ENCODE measurements at places on chromosomes 4 and X. TPM values are rescaled to one million over a fixed set of nuclear protein-coding genes. Genes with fewer than 3 reads are reported as not detected.

Gene CFI
- 10.8 TPM for total RNA-seq

Gene TXK
- 1.2 TPM for total RNA-seq

Gene PSAPL1
- not detected for total RNA-seq

Gene HTN1
- not detected for total RNA-seq

Gene CT45A5
- not detected for total RNA-seq

Gene SASH3
- total RNA-seq, result 3.8 TPM

Gene TEX11
- not detected for total RNA-seq

Gene FAM241A
- total RNA-seq, result 6.7 TPM

Gene PABPC4L
- 0.89 TPM for total RNA-seq

DNA sequence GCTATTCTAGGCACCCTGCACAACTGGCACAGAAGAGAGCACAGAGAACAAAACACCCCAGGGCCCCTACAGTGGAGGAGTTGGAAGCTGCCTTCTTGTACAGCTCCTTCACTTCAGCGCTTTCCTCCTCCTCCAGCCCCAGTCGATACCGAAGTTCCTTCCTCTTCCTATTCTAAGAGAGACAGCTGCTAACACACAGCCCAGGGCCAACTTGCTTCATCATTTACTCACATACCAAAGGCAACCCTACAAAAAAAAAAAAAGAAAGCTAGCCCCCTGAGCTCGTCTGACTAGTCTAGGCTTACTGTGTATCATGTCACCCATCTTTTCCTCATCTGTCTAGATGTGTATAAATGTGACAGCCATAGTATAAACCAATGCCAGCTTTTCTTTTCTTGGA, 64.5 kb downstream of the MID1 start:
- no peak for DNase-seq

GRCh38 chr4:41747230-41748055, 1.1 kb downstream of the PHOX2B start:
- DNase-seq, result no peak

- DNase-seq, result no peak
Observed at GRCh38 chr4:127656047-127656680, 23.4 kb downstream of the INTU start.

DNA sequence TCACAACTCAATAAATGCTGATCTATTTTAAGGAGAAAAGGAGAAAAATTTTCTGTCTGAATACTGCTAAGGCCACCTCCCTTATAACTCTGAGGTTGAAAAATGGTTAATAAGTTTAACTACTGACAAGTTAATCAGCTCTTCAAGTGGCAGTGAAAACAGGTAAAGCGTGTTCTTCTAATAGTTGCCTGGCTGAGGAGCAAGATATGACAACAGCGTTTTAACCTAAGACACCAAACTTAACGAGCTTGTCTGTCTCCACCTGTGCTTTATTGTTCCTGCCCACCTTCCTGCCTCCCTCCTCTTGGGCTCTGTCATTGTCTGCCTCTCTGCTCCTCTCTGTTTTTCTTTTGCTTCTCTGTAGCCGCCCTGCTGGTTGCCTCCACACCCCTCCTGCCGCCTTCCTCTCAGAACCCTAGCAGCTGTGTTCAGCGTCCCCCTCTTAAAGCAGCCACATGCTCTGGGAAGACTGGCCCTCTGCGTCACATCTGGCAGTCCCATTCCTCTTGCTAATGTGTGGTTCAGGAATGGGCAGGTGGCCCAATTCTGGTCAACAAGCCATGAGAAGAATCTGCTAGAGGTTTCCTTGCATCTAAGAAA, 4.3 kb upstream of the TSPAN5 start:
- no peak for DNase-seq

- DNase-seq, result no peak
Observed at GRCh38 chr4:33161202-33161601, 2441.0 kb downstream of the PCDH7 start.

GRCh38 chrX:112163906-112164305, 81.3 kb upstream of the TRPC5 start:
- DNase-seq, result no peak

DNA sequence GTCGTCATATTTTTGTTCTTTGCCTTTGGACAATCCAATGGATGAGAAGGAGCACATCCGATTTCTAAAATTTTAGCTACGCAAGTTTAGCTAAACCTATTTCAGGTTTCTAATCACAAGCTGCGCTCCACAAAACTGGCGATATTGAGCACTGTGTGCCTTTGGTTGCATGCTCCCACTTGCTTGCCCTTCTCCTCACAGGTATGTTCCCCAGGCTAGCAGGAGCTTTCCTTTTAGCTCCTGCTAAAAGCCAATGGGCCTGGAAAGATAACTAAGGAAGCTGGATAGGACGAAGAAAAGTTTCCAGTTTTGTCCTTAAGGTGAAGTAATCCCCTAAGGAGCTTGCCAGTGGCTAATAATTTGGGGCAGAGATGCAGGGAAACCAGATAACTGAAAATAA, 975.2 kb downstream of the FSTL5 start:
- no peak for DNase-seq

DNA sequence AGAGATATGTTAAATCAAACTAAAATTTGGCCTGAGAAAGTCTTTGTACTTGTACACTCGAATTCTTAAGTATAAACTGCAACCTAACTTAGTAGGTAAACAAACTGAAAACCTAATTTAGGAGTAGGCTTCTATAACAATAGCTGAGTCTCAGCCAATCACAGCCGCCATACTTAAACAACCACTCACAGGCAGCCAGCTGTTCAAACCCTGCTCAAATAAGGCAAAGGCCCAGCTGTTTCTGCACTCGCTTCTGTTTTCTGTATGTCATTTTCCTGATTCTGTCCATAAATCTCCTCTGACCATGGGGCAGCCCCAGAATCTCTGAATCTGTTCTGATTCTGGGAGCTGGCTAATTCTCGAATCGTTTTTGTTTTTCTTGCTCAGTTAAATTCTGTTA, 7.8 kb upstream of the PLS3 start:
- no peak for DNase-seq

DNA sequence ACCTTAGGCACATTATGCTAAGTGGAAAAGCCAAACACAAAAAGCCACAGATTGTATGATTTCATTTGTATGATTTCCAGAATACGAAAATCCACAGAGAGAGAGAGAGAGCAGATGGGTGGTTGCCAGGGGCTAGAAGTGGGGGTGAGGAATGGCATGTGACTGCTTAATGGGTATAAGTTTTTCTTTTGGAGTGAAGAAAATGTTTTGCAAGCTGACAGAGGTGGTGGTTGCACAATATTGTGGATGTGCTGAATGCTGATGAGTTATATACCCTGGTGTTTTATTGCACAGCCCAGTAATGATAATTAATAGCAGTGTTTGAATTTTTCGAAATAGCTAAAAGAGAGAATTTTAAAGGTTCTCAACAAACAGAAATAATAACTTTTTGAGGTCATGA, 386.1 kb upstream of the HS3ST1 start:
- no peak for DNase-seq

DNA sequence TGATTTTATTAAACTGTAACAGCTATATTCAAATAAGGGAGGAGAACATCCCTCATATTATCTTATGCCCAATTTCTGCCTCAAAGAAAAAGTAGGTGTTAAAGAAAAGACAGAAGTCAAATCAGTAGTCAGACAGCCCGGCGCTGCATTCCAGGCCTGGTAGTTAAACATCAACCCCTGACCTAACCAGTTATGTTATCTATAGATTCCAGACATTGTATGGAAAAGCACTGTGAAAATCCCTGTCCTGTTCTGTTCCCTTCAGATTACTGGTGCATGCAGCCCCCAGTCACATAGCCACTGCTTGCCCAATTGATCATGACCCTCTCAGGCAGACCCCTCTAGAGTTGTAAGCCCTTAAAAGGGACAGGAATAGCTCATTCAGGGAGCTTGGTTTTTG, 269.9 kb upstream of the GALNT7 start:
- no peak for DNase-seq

DNA sequence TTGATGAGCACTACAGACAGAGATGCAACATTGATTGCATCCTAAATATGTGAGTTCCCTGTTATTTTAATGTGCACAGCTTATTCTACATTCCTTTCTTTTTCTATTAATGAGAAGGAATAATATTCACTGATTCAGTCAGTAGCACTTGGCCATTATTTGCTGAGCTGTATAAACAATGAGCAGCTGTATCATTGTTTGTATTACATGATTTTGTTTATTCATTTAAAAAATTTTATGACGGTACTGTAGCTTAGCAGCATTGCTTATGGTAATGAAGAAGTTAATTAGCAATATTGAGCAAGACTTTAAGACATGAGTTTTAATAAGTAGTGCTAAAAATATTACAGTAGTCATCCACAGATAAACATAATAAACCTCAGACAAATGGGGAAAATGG, 582.0 kb downstream of the ADGRL3 start:
- DNase-seq, result no peak

DNA sequence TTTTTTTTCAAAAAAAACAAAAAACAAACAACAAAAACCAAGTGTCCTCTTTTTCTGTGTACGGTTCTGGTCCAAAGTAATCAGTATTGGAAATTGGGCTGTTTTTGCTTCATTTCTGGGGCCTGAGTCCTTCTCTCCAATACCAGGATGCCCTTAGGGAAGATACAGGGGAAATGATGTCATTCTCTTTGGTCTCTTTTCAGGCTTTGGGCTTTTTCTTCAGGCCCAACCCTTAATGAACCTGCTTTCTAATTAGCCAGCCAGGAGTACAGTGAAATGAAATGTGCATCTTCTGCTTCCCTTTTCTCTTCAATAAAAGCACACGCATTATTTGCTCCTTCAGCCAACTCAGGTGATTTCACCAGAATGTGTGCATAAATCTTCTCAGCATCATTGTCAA, 52.6 kb upstream of the RBPJ start:
- DNase-seq, result no peak

GRCh38 chr4:14151101-14151500, 523.6 kb upstream of the BOD1L1 start:
- no peak for DNase-seq

GRCh38 chrX:24945009-24945408, 70.8 kb downstream of the ARX start:
- DNase-seq, result no peak

GRCh38 chr4:96912716-96913115, 1072.8 kb downstream of the PDHA2 start:
- no peak for DNase-seq

- DNase-seq, result no peak
Observed at GRCh38 chr4:161919442-161920220, 244.2 kb downstream of the FSTL5 start.

DNA sequence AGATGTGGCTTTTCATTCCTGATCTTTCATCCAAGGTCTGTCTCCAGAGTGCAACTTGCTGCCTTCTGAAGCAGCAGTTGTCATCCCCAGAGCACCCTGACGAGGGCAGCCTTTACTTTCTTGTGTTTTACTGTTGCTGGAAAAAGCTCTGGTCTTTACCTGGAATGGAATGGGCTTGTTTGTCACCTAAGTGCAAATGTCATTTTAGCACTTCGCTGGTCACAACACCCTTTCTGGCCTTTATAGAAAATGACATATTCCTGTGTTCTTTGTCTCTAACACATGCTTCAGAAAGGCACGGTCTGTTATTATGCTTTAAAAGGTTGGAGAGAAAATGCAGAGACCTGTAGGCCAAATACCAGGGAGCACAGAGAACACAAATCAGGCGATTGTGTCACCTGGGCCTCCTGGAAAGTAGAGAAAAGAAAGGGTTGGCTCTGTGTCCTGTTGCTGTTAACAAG, 332.7 kb upstream of the IGFBP7 start:
- no peak for DNase-seq

DNA sequence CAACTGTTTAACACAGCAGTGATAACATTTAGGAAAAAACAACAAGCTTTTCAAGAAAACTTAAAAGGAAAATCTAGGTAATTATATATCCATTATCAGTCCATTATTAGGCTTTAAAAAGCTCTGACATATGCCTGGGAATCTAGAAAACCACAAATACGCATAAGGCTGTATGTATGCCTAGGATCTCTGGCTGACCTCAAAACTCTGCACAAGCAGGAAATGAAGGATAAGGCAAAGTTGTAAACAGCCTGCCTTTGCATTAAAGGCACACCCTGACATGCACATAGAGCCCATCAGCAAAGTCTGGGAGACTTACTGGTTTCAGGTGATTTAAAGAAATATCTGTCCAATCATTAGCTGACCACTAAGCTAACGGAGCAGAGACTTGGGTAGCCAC, 14.0 kb downstream of the TIMP1 start:
- DNase-seq, result no peak

GRCh38 chr4:123401271-123402120, 4.9 kb downstream of the SPRY1 start:
- no peak for DNase-seq

DNA sequence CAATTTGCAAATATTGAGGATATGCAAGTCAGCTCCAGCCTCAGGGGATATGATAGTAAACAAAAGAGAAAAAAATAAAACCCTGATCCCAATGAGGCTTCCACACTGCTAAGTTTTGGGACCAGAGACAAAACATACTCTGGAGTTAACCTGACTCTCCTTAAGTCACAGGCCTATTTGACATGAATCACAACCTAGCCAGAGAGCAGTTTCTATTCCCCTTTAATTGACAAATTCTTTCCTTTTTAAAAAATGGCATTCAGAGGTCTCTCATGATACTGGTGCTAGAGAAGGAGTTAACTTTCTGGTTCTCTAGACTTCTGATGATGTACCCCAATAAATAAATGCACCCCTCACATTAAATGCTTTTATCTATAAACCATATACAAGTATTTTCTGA, 8.8 kb downstream of the ACSL1 start:
- DNase-seq, result no peak

- no peak for DNase-seq
Observed at GRCh38 chr4:121741751-121742150, 23.2 kb downstream of the SMIM43 start.

DNA sequence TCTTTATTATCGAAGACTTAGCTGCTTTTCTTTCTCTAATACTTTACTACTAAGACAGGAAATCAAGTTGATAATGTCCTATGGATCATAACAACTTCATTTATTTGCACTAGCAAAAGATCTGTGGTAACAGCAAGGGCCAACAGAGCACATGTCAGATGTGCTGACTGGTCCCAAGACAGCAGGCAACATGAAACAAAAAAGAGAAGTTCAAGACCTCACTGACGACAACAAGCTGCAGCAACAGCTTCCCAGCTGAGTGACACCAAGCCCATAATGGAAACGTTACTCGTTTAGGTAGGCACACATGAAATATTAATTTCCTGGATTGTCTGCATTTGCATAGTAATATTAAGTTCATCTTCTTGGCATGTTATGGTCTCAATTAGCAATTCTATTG, 126.9 kb downstream of the UNC5C start:
- no peak for DNase-seq

GRCh38 chrX:19046343-19047215, 62.7 kb upstream of the PHKA2 start:
- no peak for DNase-seq

DNA sequence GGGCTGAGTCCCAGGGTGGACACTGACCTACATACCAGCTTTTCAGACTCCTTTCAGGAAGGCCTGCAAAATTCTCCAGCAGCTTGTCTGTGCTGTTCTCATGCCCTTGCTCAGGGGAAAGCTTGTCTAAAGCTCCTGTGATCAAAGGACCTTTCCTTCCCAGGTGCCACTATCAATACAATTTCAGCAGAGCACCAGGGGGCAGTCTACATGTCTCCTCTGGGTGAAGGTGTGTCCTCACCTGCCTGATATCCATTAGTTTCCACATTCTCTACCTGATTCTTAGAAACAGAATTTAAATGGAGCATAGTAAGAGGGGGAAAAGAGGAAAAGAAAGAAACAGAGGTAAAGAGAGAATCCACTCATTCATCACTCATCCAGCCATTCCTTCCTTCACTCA, 114.2 kb downstream of the PPARGC1A start:
- no peak for DNase-seq

Measured in cardiac septum (tissue), 1 donor.